Skeletal muscle tissue (tissue), 5 donors: ENCODE measurements at places on chromosomes 2 and 18. TPM values are rescaled to one million over a fixed set of nuclear protein-coding genes. Genes with fewer than 3 reads are reported as not detected.

CRYGC gene
- not detected for total RNA-seq

ADAM17 gene
- total RNA-seq: 20.4 TPM

ICOS gene
- 0.52 TPM for total RNA-seq

DNAH7 gene
- under 0.01 TPM for total RNA-seq

IL36RN gene
- total RNA-seq: not detected

BMP10 gene
- not detected for total RNA-seq

GBX2 gene
- not detected for total RNA-seq

LGALSL gene
- 11.5 TPM for total RNA-seq

LRRC30 gene
- 9.4 TPM for total RNA-seq

OTX1 gene
- total RNA-seq: not detected

DNAJC5G gene
- total RNA-seq: under 0.01 TPM

VSNL1 gene
- total RNA-seq: 2.1 TPM

SNORC gene
- total RNA-seq: under 0.01 TPM

SERPINB11 gene
- not detected for total RNA-seq

EMILIN2 gene
- total RNA-seq: 23.0 TPM

CCDC74A gene
- 1.0 TPM for total RNA-seq

FEV gene
- not detected for total RNA-seq

SCN1A gene
- total RNA-seq: under 0.01 TPM

SERPINB10 gene
- 1.0 TPM for total RNA-seq

LYPD6 gene
- 2.1 TPM for total RNA-seq

EN1 gene
- total RNA-seq: 4.2 TPM

GRB14 gene
- 5.7 TPM for total RNA-seq

FAM237A gene
- not detected for total RNA-seq

IL1RN gene
- not detected for total RNA-seq

CPO gene
- total RNA-seq: not detected

NGEF gene
- 2.6 TPM for total RNA-seq

MARCHF4 gene
- total RNA-seq: not detected

SFT2D3 gene
- total RNA-seq: 7.8 TPM

ZAP70 gene
- total RNA-seq: 3.1 TPM

ALK gene
- 0.52 TPM for total RNA-seq

CD207 gene
- under 0.01 TPM for total RNA-seq

EFHD1 gene
- total RNA-seq: 2.1 TPM

TUBB6 gene
- 499 TPM for total RNA-seq

CNDP1 gene
- total RNA-seq: not detected

ANO7 gene
- total RNA-seq: not detected

COBLL1 gene
- 11.0 TPM for total RNA-seq

SLC14A1 gene
- 14.6 TPM for total RNA-seq

LIPG gene
- 2.6 TPM for total RNA-seq

LIMS4 gene
- 1.0 TPM for total RNA-seq

SPP2 gene
- total RNA-seq: not detected

ACMSD gene
- total RNA-seq: not detected

FER1L5 gene
- 0.52 TPM for total RNA-seq

HRH4 gene
- not detected for total RNA-seq

LIMS2 gene
- total RNA-seq: 5.7 TPM

NPPC gene
- 5.7 TPM for total RNA-seq

GATA6 gene
- 2.6 TPM for total RNA-seq

LIPT1 gene
- 6.8 TPM for total RNA-seq

FECH gene
- total RNA-seq: 50.6 TPM

LINC00305 gene
- not detected for total RNA-seq

NTSR2 gene
- not detected for total RNA-seq

LCT gene
- not detected for total RNA-seq

CAPN14 gene
- not detected for total RNA-seq

MGAT4A gene
- total RNA-seq: 6.3 TPM

KLHL29 gene
- 3.7 TPM for total RNA-seq

KLHL41 gene
- 2,637 TPM for total RNA-seq

XIRP2 gene
- total RNA-seq: 38.6 TPM
